ENCODE measurements at places on chromosomes 7 and 10. TPM values are rescaled to one million over a fixed set of nuclear protein-coding genes. Genes with fewer than 3 reads are reported as not detected.
A peak's percentile ranks its signal among the peaks of the same experiment; 100 is the strongest.

- peak; percentile 71 for DNase-seq
Measured at GRCh38 chr10:73768881-73769280, 13.0 kb upstream of the CHCHD1 start.

DNA sequence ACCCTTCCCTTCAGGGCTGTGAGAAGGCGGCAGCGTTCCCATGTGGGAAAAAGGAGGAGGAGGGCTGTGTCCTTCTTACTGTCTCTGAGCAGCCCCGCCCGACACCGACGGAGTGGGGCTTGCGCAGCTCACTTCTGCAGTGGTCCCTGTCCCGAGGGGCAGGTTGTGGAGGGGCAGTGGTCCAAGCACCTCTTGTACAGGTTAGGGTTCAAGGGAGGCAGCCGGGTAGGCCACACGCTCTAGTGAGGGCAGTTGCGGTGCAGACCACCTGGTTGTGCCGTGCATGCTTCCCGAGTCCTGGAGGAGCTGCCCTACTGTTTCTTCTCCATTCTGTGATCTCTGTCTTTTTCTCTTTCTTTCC, 32.8 kb downstream of the AGAP3 start:
- DNase-seq: no peak

CNPY1 gene
- not detected for total RNA-seq

CRTAC1 gene
- 3.5 TPM for total RNA-seq

DNA sequence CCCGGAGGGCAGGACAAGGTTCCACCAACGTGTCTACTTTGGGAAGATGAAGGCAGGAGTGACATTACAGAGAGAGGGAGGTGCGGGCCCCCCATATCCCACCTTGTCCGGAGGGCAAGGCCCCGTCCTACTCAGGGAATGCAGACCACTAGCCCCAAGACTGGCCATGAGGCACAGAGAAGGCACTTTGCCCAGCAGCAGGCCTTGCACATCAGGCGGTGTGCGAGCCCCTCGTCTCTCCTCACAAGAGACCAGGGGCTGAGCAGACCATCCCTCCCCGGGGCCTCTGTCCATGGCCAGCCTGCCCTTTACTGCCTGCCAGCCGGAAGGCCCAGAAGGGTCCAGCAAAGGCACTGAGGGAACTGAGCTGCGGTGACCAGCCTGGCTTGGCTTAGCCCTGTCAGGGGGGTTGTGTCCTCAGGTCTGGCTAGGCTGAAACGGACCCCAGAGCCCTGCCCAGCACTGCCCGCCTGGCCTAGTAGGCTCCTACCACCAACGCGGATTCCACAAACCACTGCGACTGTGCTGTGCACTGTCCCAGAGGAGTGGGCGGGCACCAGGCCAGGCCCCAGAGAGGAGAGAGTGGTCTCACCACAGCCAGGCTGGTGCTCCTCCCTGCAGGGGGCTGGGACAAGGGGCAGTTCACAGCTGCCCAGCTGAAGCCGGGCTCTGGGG, 16.7 kb downstream of the CAMK2B start:
- peak; percentile 12 for DNase-seq

DNA sequence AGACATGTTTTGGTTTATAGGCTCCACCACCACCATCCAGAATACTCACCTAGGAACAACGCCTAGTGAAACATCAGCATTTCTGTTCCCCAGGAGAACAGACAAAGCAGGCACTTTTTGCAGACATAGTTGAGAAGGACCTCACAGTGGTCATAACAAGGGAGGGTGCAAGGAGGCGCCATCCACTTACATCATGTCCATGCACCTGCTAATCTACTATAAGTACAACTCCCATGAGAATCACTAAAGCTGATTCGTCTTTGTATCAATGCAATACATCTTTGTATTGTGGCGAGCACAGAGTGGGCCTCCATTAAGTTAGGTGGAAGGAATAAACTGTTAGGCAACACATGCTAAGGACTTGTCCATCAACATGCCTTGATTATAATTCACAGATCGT, 207.1 kb downstream of the KCNMA1 start:
- no peak for DNase-seq
